ENCODE measurements at places on chromosomes 12 and 14.

- DNase-seq = no peak
Measured at GRCh38 chr14:70847406-70848090, 38.2 kb upstream of the MAP3K9 start.

GRCh38 chr14:30016002-30016401 lies 88.4 kb upstream of the PRKD1 start:
- DNase-seq = no peak

DNA sequence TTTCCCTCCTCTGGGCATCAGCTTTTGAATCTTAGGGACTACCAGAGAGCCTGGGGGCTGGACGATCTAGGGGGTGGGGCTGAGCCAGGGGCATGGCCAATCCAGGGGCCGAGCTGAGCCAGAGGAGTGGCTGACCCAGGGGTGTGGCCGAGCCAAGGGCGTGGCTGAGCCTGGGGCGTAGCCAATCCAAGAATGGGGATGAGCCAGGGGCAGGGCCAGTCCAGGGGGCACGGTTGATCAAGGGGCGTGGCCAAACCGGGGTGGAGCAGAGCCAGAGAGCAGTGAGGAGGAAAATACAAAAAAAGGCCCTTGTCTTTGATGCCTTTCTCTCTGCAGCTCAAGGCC lies 219.3 kb upstream of the NOS1 start:
- DNase-seq = no peak

DNA sequence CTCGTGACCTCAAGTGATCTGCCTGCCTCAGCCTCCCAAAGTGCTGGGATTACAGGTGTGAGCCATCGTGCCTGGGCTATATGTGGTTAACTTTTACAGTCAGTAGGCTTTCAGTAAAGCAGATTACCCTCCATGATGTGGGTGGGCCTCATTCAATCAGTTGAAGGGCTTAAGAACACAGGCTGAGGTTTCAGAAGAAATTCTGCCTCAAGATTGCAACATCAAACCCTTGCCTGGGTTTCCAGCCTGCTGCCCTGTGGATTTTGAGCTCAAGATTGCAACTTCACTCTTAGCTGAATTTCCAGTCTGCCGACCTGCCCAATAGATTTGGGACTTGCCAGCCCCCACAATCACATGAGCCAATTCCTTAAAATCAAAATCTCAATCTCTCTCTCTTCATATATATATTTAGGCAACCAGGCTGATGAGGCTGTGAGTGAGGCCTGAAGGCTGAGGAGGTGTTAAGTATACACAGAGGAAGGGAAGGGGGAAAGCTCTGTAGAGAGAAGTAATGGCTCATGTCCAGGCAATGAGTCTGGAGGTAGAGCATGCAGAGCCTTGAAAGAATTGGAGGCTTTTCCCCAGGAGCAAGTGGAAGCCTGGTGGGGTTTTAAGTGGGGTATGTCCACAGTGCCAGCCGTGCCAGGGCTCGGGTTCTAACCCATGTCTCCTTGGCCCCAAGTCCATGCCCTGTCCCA lies 33.3 kb upstream of the ACTN1 start:
- no peak for DNase-seq

- DNase-seq = no peak
Measured at GRCh38 chr12:118033902-118034301, 17.4 kb downstream of the RFC5 start.

DNA sequence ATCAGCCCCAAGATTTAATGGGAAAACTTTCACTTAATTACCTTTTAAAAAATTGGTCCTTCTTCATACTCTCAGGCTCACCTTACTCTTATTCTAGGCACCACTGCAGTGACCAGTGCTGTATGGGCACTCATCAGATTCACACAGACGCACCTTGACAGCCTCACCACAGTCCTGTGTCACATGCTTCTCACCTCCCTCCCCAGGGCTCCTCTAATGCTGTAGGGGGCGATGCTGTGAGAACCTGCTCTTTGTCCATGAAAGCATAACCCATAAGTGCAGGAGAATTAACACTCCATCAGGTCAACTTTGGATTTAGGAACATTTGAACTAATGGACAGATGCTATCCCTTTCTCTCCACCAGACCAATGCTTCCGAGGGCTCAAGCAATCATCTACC lies 13.9 kb upstream of the PPP4R3A start:
- DNase-seq = no peak

DNA sequence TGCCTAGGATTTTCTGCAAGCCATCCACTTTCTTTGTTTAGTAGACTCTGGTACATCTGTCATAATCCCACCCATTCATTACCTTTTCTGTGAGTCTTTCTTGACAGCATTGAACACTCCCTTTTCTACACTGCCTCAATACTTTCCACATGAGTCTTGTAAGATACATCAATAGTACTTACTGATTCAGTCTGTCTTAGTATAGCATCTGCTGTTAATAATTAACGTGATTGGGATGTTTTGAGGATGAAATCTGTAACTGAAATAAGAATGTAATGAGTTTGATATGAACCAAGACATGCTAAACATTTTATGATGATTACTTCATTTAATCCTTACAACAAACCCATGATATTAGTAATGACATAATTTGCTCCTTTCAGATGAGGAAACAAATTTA lies 196.2 kb upstream of the FOXG1 start:
- DNase-seq = no peak

GRCh38 chr14:51603495-51603894 lies 48.2 kb upstream of the FRMD6 start:
- DNase-seq = no peak

GRCh38 chr14:101843665-101844064 lies 82.2 kb downstream of the PPP2R5C start:
- no peak for DNase-seq

GRCh38 chr12:89225401-89225800 lies 126.9 kb downstream of the DUSP6 start:
- DNase-seq = no peak

GRCh38 chr12:78171061-78171460 lies 340.4 kb downstream of the NAV3 start:
- DNase-seq = no peak

- DNase-seq = no peak
Measured at GRCh38 chr12:117042862-117043261, 56.4 kb downstream of the TESC start.

DNA sequence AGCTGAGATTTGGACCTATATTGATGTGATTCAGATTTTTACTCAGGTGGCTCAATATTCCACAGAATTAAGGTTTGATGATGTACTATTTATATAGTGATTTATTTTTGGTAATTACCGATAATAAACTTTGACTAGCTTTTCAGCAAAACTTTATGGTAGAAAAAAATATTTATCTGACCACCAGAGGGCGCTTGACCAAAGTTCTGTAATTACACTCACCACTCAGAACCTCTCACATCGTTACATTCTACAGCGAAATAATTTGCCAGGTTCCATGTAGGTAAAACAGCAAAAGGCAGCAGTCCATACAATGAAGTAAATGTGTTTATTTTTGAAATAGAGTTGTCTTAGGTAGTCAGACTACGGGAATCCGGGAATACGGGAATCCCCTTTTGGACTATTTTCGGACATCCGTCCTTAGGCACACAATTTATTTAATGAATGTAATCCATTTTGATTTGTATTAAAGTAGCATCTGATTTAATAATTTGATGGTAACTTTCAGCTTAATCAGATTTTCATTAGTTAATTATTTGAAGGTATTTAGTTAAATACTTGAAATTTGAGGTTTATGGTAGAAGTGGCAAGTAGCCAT lies 143.0 kb upstream of the DDHD1 start:
- no peak for DNase-seq

GRCh38 chr12:131309700-131310099 lies 356.0 kb downstream of the ADGRD1 start:
- no peak for DNase-seq

GRCh38 chr14:84809158-84809557 lies 720.8 kb upstream of the FLRT2 start:
- DNase-seq = no peak

GRCh38 chr12:108604208-108604941 lies 6.5 kb upstream of the TMEM119 start:
- no peak for DNase-seq

GRCh38 chr14:94925416-94926173 lies 155.7 kb upstream of the GSC start:
- DNase-seq = no peak

- no peak for DNase-seq
Measured at GRCh38 chr12:123449249-123449733, 8.6 kb upstream of the SNRNP35 start.

DNA sequence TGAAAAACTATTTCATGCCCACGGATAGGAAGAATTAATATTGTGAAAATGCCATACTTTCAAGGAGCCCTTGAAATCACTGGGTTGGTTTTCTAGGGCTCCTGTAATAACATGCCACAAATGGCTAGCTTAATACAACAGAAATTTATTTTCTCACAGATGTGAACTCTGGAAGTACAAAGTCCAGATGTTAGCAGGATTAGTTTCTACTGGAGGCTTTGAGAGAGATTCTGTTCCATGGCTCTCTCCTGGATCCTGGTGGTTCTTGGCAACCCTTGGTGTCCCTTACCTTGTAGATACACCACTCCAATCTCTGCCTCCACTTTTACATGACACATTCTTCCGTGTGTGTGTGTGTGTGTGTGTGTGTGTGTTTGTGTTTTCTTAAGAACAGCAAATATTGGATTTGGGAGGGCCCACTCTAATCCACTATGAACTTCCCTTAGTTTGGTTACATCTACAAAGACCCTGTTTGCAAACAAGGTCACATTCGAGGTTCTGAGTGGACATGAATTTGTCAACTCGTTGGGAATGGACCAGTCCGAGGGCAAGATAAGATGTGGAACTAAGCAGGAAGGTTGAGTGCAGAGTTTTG lies 381.1 kb downstream of the IPO8 start:
- DNase-seq = no peak
